ENCODE measurements at places on chromosomes 5 and 9.

- DNase-seq = no peak
These were observed 3.4 kb upstream of the GAPVD1 start for GRCh38 chr9:125258160-125258785.

DNA sequence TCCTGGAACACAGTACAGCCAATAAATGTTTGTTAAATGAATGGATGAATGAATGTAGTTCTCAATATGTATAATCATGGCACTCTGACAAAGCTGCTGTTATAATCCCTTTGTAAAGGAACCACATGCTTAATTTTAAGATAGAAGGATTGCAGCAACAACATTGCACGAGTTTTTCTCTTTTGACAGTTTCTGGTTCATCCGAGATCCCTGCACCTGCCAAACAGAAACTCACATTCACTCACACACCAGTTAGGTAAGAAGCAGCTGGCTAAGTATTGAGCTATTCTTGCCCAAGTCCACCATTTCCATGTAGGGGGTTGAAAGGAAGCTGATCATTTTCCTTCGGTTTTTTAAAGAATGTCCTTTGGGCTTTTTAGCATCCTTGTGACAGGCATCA is 133.7 kb upstream of the MAP1B start:
- no peak for DNase-seq

- no peak for DNase-seq
These were observed 613.7 kb downstream of the PRELID2 start for GRCh38 chr5:145221416-145221815.

GRCh38 chr5:133384120-133384855 is 228.1 kb downstream of the FSTL4 start:
- no peak for DNase-seq

- no peak for DNase-seq
These were observed 28.4 kb downstream of the SLC12A2 start for GRCh38 chr5:128111818-128112448.

- no peak for DNase-seq
These were observed 67.4 kb upstream of the TRPC7 start for GRCh38 chr5:136432705-136433104.

GRCh38 chr5:174323878-174324281 is 278.4 kb downstream of the NSG2 start:
- no peak for DNase-seq

DNA sequence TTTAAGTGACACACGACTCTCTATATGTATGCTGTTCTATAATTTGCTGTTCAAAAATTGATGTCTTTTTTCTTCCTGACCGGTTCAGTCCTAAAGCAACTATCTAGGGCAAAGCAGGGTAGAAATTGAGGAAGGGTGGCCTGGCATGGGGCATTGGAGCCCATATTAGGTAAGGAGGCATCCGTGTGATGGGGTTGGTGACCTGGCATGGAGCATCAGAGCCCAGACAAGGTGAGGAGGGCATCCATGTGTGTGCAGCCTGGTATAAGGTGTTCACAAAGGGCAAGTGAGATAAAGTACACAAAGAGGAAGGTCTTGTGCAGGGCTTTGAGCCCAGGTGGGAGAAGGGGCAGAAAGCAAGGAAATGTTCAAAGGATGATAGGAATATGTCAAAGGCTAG is 104.9 kb downstream of the PAM start:
- no peak for DNase-seq

GRCh38 chr5:131810510-131811249 is 13.9 kb upstream of the FNIP1 start:
- no peak for DNase-seq

DNA sequence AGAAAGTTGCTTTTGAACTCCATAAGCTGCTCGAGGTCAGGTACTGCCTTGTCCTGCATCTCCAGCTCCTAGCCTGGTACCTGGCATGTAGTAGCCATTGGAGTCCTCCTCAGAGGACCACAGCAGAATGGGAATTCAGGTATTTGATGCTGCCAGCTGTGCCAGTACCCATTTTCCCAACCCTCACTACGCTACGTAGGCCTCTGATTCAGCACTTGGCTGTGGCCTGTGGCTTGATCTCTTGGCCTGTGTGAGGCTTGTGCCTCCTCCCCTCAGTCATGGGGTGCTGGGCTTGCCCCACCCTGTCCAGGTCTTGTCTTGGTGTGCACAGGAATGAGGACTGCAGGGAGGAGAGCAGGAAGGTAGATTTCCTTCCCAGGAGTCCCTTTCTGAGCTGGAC is 11.8 kb downstream of the OTULIN start:
- DNase-seq = peak; percentile 30

DNA sequence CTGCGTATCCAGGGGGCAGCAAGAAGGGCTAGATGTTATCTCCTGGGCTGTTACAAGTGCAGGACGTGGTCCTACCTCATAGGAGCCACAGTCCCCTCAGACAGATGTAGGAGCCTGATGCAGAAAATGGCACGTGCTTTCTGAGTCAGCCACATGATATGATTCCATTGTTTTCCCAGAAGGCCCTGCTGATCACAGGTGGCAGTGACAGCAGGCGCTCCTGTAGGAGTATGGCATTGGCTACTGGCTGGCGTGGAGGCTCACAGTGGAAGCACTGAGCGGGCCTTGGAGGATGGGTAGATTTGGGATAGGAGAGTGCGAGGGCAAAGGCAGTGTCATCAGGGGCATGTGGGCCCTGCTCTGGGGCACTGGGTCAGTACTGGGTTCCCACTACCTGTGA is 21.9 kb downstream of the USP20 start:
- DNase-seq = no peak

DNA sequence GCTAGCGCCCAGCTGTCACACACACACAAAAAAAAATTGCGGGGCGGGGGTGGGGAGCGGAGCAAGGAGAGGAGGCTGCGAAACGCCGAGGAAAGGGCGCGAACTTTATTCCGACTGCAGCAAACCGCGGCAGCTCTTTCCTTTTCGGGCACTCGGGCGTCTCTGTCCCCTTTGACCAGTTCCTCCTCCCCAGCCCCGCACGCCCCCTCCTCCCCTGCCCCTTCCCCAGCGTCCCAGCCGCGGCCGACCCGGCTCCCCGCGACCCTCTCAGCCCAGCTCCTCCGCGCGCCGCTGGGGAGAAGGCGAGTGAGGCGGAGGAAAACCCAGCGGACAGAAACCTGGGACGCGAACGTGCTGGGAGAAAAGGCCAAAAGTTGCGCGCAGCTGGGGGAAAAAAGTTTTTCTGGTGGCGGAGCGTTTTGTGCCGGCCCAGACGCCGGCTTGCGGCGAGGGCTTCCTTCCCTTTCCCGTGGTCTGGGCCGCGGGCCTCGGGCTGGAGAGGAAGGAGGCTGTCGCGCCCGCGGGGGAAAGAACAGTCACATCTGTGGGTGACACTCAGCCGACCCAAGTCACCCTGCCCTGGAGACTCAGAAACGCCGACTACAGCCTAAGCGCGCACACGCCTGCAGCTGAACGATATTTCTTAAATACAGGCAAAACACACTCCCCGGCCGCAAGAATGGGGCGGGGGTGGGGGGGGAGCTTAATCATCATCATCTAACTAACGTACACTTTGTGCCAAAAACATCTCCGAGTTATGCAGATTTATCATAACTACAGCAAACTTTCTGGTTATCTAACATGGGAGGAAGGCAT is 1.1 kb upstream of the BNC2 start:
- DNase-seq = no peak

GRCh38 chr9:133954862-133955529 is 37.1 kb downstream of the VAV2 start:
- peak; percentile 11 for DNase-seq

- DNase-seq = peak; percentile 29
These were observed 6.6 kb upstream of the FAM151B start for GRCh38 chr5:80481019-80481893.

GRCh38 chr5:73370095-73370494 is 78.5 kb downstream of the FOXD1 start:
- DNase-seq = no peak

- peak; percentile 87 for DNase-seq
These were observed 18.7 kb downstream of the LCP2 start for GRCh38 chr5:170278611-170279458.

GRCh38 chr5:62597314-62597713 is 18.7 kb downstream of the LRRC70 start:
- DNase-seq = no peak

- no peak for DNase-seq
These were observed 26.4 kb upstream of the CXCL14 start for GRCh38 chr5:135605221-135605620.

- no peak for DNase-seq
These were observed 166.3 kb downstream of the YIPF5 start for GRCh38 chr5:144004146-144004545.

DNA sequence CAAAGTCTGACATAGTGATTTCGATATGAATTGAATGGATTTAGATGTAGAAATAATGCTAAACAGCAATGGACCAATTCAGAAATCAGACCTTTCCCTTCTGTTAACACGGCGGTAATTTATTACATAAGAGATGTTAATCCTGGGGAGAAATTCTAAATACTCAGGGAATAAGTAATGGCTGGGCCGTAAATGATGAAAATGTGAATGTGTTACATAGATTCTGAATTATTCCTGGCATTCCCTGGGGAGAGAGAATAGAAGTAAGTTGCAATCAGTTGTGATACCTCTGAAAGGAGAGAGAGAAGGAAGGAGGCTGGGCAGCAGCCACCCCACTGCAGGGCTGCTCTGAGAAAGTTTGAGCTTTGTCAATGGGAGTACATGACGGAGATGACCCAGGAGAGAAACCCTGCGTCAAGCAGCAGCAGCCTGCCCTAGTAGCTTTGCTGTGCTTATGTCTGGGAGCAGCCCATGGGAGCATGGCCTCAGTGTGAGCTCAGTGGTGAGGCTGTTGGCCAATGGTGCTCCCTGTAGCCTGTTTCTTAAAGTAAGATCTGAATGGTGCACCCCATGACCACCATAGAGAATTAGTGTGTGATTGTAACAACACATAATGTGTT is 420.1 kb downstream of the MTRR start:
- no peak for DNase-seq

- DNase-seq = no peak
These were observed 71.8 kb downstream of the RAPGEF1 start for GRCh38 chr9:131668057-131668438.

DNA sequence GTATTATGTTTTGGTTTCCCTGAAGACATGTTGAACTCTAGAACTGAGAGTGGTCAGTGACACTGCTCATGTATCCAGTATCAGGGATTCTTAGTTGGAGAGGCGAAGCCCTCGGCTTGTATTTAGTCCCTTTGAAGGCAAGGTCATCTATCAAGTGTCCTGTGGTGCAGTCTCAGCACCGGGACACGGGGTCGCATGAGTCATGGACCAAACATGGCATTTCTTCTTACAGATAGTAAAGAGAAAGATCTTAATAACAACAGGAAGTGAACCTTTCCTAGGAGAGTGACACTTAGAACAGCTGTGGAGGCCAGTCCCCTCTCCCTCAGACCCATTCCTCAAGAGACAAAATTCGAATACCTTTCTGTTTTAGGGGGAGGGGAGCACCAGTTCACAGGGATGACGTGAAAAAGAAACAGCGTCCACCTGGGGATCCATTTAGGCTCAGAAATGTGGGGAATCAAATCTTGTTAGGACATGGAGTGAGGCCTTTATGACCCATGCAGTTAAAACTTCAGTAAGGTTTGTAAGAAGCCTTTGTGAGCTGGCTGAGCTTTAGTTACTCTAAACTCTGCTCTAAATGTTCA is 86.5 kb downstream of the ADGRV1 start:
- no peak for DNase-seq

DNA sequence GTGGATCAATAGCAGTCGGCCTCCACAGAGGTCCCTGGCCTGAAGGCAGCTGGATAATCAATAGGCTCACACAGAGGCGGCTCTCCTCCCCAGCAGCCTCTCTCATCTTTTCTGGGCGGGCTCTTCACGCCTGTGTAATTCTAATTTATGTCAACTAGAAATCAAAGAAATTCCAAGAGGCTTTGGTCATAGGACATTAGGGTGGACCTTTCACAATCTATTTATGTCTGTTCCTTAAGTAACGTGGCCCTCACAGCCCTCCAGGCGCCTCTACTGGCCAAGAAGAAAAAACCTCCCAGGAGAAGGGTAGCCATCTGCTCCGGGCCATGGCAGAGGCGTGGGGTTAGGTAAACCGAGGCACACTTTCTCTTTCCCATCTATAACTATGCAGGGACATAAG is 205.1 kb upstream of the EFNA5 start:
- no peak for DNase-seq

- no peak for DNase-seq
These were observed 89.8 kb downstream of the CD180 start for GRCh38 chr5:67106626-67107342.

- peak; percentile 11 for DNase-seq
These were observed 112.5 kb downstream of the FAM174A start for GRCh38 chr5:100647461-100648230.

- no peak for DNase-seq
These were observed 44.2 kb upstream of the ITGA1 start for GRCh38 chr5:52743529-52743928.

DNA sequence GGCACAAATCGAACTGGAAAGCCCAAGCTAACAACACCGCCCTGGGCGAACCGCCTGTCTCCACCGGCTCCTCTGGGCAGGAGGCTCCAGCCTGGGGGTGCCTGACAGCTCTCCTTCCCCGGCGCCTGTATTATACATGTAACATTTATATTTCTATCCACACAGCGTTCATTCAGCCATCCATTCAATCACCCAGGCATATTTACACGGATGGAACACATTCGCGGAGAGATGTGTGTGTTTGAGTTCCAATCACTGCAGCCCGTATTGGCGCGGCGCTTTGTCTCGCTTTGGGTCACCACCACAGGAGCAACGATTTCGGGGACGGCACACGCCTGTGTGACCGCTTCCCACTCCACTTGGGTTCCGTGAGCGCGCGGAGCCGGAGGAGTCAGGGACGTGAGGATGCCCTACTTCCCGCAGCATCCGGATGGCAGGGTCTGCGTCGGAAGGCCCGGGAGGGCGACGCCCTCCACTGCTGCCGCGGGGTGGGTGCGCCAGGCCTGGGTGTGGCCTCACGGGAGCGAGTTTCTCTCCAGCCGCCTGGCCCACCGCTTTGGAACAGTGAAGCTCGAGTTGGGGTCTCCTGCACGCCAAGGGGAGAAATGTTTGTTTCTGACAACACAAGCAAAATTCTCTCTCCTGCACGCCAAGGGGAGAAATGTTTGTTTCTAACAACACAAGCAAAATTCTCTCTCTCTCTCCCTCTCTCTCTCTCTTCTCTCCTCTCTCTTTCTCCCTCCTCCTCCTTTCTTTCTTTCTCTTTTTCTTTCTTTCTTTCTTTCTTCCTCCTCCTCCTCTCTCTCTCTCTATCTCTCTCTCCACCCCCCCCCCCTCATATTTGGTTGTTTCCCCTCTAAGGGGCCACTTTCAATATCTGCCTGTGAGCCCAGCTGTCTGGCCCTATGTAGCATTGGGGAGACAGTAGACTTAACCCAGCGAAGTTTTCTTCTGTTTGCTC is 1.1 kb upstream of the SV2C start:
- DNase-seq = peak; percentile 7

- DNase-seq = peak; percentile 9
These were observed 24.5 kb downstream of the CCDC125 start for GRCh38 chr5:69308046-69308553.

Data from activated CD4-positive, alpha-beta T cell treated with anti-CD3 and anti-CD28 coated beads, Interleukin-2, amount 50 U/mL, for 48 hours (primary cell).